ENCODE measurements at places on chromosomes 16 and 17.

DNA sequence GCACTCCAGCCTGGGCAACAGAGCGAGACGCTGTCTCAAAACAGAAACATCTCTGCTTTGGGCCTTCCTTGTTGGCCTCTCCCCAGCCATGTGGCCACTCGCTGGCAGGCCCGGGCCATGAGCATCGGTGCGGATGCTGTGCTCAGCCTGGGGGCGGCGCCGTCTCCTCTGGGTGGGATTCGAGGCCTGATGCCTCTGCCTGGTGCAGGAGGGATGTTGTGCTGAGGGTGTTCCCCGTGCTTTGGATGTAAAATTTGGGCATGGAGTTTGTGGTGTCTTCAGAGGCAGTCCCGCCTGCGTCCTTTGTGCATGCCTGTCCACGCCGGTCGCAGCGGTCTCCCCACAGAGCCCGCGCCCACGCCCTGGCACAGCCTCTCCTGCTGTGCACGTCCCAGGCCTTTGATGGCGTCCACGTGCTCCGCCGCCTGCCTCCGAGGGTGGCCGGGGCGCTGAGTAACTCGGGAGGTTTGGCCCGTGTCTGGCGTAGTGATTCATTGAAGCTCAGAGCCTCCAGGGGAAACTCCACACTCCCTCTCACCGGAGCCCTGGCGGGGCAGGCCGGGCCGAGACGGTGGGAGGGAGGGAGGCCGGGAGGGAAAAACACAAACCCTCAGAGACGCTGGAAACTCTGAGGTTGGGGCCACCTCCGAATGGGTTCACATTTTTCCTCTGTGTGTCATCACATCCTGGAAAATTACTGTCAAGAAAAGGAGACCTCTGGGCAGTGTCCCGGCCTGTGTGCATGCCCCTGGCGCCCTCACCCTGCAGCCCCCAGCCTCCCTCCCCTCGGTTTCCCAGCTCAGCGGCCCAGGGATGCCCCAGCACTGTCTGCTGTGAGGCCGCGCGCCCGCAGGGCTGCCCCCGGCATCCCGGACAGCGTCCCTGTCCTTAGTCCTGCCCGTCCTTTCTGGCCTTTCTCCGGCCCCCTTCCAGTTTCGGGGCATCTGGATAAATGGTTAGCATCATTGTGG is 19.0 kb downstream of the CENPX start:
- DNase-seq, result no peak

DNA sequence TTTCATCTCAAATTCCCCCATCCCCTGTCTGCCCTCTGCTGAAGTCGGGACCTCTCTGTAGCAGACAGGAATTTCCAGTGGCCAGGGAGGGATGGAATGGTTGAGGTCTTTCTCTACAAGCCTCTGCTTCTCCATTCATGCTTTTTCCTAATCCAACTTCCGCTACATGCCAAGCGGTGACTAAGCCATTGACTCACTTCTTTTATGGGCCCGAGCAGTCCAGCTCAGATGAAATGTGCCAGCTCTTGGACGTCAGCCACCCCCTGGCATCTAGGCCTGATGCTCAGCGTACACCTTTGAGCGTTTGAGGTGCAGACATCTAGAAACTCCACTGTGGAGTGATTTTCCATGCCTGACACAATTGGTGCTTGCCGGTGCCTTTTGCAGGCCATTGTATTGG is 40.7 kb upstream of the GPR139 start:
- no peak for DNase-seq

- no peak for DNase-seq
These were observed 31.0 kb upstream of the ARL4D start for GRCh38 chr17:43367737-43368242.

DNA sequence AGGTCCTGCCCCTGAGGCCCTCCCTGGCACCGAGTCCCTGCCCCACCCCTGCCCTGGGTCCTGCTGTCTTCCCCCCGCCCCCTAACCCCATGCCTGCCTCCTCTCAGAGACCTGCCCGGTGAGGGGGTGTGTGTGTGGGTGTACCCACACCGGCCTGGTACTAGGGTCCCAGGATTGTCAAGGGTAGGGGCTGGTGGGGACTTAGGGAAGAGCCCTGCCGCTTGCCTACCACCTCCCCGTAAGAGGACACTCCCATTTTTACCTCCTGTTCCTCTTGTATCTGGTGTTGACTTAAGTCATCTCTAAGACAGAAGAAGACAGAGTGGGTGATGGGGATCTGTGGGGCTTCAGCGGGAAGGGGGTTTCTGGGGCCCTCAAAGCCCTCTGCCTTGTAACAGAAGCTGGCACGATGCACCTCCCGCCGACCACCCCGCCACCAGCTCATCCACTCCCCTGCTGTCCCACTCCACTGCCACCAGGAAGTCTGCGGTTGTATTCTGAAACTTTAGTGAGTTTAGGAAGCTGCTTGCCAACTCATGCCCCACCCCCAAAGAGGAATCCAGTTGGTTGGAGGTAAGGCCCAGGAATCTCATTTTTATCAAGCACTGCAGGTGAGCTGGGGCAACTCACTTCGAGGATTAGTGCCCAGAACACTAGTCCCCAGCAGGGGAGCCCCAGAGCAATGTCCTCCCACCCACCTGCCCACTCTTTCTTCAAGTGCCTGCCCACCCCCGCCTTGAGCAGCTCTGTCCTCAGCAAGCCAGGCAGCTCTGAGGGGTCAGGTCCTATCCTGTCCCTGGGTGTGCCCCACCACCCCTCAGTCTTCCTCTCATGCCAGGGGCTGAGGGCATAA is 5.6 kb downstream of the SPATA32 start:
- no peak for DNase-seq

DNA sequence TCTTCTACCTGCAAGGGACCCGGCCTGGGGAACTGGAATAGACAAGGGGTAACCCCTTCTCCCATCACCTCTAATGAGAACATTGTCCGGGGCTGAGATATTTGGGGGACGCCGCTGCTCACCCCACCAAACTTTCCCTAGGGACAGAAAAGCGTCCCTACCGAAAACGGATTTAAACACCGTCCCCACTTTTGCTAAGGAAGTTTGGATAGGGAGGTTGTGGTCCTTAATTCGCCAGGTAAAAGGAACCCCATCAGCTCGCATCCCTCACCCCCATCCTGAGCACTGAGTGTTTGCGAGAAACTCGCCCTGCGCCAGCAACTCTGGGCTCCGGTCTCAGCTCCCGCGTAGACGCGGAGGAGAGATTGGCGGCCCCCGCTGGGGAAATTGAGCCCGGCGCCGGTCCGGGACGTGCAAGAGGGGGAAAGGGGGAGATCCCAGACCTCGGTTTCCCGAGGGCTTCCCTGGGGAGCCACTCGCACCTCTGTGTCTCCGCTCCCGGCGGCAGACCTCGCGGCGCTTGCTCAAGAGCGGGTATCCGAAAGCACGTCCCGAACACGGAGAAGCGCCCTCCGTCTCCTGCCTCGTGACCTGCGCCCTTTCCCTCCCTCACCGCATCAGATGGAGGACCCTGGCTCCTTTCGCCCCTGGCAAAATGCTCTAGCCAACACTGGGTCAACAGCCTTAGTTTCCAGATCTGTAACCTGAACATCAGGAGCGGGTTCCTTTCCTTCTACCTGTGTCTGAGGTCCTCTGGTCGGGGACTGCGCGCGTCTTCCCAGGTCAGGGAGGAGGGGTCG is 3.1 kb upstream of the SOX9 start:
- DNase-seq, result no peak

GRCh38 chr17:76441686-76442340 is 11.1 kb downstream of the UBE2O start:
- no peak for DNase-seq

GRCh38 chr17:73791631-73792030 is 147.4 kb upstream of the SDK2 start:
- no peak for DNase-seq

Data from stimulated activated CD8-positive, alpha-beta memory T cell treated with anti-CD3 and anti-CD28 coated beads, Interleukin-2, amount 100 ng/mL, for 1 hour (primary cell).